ENCODE measurements at places on chromosomes 13 and 19.

GRCh38 chr13:46392967-46393366, 5.9 kb upstream of the RUBCNL start:
- no peak for DNase-seq

GRCh38 chr19:28504139-28504538, 708.8 kb downstream of the UQCRFS1 start:
- DNase-seq = no peak

GRCh38 chr19:588093-588740, 1.5 kb upstream of the HCN2 start:
- peak; percentile 68 for DNase-seq

DNA sequence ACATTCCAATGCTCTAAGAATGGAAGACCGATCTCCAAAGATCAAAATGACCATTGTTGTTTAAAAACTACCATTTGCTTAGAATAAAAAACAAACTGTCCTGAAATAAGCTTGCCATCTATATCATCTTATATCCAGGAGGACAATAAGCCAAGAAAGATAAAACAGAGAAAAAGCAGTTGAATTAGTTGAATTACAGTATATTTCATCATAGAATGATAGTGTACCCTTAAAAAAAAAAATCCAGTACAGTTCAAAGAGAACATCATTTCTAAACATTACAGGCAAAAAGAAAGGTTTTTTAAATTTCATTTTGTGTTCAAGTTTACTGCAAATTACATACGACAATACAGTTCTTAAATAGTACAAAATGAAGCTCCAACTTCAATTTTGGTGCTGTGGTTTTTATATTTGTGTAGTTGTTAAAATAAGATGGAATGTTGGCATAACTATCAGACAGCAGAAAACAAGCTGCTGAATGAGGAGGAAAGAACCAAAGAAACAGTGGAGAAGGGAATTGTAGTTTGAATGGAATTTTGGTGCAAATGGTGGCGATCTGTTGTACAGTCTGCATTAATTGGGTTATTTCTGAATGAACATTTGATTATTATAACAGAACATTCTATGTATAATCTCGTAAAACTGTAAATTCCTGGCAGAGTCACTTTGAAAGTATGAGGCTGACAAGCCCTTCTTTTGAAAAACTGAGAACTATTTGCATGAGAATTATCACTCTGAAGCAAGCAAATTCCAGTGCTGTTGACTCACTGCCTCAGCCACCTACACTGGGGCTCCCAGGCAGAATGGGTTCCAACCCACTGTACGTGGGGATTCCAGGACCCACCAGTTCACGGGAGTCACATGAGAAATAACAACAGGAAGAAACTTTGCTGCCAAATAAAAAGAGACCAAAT, 37.7 kb downstream of the LHFPL6 start:
- DNase-seq = no peak

GRCh38 chr13:97448503-97449251, 14.7 kb downstream of the RAP2A start:
- no peak for DNase-seq

DNA sequence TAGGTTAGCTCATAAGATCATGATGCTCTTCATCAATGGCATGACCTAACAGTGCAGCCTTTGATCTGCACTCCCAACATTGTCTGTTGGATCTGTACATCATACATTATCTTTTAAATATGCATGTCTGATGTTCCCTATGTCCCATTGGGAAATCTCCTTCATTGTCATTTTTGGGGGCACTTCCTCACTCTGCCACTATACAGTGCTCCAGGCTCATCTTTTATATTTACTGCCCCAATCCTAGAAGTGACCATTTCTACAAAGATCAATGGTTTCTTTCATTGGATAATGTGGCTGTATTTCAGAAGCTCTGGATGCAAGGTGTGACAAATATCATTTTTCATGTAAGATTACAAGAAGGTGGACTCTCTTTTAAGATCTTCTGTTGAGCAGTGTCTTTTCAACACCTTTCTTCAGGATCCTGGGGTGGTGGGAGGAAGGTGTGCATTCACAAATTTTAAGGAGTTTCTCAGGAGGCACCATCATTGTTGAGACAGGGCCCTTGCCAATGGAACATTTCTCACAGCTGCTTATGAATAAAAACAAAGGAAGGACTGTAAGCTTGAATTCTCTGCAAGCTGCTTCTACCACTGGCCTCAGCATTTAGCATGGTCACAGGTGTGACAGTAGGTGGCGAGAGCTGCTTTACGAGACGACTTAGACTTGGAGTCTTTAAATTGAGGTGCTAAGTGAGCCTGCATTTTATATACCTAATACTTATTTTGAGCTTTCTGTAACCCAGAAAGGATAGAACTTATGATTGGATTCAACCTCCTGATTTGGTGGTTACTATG, 403.0 kb downstream of the LMO7 start:
- no peak for DNase-seq

GRCh38 chr13:96925916-96926628, 68.2 kb downstream of the OXGR1 start:
- no peak for DNase-seq

- DNase-seq = peak; percentile 57
Observed at GRCh38 chr19:2477732-2478191, 1.8 kb downstream of the GADD45B start.

DNA sequence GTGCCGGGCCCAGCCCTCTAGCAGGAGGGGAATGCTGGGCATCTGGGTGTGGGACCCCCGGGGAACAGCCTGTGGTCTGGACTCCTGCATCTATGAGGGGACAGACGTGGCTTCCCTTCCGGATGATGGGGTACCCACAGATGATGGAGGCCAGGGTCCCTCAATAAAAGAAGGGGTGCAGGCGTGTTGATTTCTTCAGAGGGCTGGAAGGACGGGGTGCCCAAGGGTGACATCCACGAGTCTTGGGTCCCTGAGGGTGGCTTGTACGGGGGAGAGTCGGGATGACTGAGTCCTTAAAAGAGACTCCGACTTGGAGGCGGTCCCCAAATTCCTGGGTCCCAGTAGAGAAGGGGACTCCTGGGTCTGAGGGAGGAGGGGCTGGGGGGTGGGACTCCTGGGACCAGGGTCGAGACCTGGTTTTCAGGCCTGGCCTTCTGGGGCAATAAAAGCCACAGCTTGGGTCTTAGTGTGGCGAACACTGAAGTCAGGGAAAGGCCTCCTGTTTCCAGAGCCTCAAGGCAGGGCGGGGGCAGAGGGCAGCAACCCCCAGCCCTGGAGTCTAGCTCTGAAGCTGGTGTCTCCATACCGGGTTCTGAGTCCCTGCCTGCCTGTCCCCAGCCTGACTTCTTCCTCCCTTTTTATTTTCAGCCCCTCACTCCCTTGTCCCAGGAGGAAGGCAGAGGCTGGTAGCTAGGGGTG, 459 bp upstream of the GRIN2D start:
- no peak for DNase-seq

GRCh38 chr13:109968876-109969577, 182.6 kb upstream of the IRS2 start:
- no peak for DNase-seq

DNA sequence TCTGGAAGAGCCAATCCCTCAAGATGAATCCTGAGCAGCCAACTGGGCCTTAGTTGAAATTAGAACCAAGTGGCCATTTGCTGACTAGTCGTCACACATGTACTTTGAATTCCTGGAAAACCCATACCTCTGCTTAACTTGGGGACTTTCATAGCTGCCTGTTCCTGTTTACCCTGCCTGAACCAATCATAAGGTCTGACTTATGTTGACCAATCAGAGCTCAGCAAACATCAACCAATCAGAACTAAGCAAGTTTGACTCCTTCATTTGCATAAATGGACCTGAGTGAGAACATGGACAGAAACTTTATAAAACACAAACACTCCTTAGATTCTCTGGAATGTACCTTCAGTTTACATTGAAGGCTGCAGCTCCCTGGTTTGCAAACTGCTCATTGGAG, 50.8 kb downstream of the LATS2 start:
- DNase-seq = no peak

- DNase-seq = no peak
Observed at GRCh38 chr13:59451236-59451635, 712.5 kb downstream of the DIAPH3 start.

DNA sequence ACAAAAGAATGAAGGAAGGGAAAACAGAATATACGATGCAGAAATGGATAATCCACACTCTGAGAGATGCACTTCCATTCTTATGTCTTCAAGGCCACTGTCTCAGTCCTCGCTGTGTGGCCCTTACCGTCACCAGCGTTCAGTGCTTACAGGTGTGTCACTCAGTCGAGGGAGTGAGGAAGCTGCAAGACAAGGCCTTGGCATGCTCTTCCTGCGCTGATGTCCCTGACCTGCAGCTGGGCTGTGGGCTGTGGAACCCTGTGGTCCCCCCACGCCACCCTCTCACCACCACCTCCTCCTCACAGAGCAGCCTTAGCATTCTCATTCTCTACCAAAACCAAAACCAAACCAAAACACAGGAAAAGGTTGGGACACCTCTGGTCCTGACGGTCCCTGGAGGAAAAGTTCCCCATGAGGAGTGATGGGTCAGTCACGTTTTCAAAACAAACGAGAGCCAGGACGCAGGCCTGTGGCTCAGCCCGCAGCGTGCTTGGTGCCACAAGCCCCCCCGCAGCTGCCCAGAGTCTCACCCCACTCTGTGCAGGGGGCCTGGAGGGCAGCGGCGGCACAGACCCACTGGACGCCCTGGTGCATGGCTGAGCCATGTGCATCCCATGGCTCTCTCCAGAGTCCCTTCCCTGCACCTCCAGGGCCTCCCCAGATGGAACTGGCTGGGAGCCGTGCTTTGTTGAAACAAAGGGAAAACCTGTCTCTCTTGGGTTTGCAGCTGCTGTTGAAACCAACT, 48.2 kb upstream of the GPR183 start:
- DNase-seq = no peak

DNA sequence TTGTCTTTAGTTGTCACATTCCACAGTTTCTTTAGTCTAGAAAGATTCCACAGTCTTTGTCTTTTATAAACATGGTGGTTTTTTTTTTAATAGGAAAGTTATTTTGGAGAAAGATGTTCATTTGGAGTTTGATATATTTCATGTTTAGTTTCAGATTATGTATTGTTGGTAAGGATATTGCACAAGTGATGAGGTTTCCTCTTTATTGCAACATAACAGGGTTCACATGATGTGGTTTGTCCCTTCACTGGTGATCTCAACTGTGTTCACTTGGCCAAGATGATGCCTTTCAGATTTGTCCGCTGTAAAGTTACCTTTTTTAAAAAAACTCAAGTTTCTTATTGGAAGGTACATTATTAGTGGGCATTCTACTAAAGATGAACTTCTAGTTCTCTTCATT, 3.2 kb downstream of the ZNF230 start:
- DNase-seq = no peak

GRCh38 chr13:109859216-109859835, 72.9 kb upstream of the IRS2 start:
- DNase-seq = no peak

DNA sequence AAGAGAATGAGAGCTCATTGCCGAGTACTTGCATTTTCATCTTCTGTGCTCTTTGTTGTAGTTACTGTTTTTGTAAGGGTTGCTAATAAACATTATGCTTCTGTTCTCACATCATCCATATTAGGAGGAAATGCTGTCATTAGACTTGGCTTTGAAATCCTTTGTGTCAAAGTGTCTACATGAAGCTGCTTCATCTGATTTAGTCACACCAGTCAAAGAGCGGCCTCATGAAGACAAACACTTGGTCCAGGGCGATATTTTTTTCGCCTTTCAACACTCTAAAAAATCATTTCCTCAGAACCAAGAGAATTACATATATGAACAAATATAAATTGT, 105.0 kb downstream of the SPRY2 start:
- DNase-seq = no peak

DNA sequence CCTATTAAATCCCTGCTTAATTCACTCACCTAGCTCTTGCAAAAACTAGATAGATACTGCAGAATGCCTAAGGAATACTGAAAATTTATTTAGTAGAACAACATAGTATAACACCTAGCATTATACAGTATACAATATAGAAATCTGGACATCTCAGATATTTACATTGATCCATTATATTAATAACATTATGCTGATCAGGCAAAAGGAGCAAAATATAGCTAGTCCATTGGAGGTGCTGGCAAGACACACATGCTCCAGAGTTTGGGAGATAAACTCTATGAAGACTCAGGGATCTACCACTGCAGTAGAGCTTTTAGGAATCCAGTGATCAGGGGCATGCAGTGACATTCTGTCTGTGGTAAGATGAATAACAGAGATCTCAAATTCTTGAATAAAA, 357.6 kb downstream of the TBC1D4 start:
- DNase-seq = no peak

DNA sequence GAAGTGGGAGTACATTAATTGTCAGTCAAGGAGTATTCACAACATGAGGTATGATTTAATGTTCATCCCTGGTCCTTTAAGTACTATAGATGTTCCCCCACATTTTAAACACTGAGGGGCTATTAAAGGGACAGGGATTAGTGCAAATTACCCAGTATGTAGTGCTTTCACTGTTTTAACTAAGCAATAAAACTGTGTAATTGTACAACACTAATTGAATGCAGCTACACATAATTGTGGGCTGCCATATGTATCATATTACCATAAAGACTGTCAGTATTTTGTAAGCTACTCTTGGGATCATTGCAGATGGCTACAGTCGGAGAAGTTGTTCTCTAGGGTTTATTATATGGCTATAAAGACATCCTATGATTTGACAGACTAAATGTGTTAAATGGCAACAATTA, 316.6 kb downstream of the DCLK1 start:
- DNase-seq = no peak

DNA sequence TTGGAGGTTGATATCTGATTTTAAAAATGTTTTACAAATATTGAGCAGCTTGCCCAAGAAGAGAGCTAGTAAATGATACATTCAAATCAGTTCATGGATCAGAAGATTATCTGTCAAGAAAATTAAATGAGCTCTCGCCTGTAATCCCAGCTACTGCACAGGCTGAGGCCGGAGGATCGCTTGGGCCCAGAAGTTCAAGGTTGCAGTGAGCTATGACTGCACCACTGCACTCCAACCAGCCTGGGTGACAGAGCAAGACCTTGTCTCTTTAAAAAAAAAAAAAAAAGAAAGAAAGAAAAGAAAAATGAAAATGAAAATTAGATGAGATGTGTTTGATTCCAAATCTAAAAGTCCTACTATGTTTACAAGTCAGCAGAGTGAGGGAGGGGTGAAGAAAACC, 2.4 kb downstream of the SPART start:
- DNase-seq = no peak

DNA sequence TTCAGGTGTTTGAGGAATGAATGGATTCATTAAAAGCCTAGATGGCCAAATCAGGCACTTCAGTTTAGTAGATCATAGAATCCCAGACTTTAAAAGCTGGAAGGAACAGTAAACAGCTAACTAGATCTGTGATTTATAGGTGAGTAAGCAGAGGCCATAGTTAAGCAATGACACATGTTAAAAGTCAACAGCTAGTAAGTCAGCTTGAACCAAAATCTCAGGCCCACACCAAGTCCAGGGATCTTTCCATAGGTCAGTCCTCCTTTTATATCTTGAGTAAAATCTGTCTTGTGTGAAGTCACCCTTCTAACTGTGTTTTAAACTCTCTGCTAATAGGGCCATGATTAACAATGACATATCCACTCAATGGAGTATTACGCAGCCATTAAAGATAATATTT, 275.5 kb upstream of the SOX21 start:
- DNase-seq = no peak
